ENCODE measurements at places on chromosomes 11 and 22.

- no peak for DNase-seq
Measured at GRCh38 chr11:44954051-44954906, 3.6 kb upstream of the TP53I11 start.

DNA sequence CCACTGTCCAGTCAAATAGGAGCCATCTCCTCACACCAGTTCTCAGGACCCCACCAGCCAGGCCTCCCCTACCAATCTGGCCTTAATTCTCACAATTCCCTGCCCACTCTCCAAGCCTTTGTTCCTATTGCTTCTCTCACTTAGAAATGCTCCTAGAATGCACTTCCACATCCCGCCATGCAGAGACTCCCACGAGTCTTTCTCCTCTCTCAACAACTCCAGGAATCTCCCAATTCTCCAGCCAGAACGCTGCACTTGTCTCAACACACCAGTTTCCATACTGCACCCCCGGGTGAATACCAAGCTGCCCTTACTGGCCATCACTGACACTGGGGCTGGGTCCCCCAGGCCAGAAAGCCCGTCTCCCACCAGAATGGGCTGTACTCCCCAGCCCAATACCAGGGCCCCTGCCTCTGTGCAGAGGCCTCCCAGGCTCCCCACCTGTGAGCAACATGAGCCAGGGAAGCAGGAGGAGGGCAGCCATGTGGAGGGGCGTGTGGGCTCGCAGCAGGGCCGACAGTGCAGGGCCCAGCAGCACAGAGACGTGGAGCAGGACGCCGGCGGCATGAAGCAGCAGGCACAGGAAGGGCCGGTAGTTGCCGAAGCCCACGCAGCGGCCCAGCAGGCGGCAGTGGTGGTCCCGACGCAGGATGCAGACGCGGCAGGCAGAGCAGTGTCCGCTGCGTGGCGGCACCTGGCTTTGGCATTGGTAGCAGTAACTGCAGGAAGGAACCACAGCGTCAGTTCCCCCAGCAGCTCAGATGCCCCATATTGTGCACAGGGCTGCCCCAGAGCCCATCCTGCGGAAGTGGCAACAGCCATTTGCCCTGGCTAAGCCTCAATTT, 2.4 kb downstream of the ZDHHC24 start:
- peak; percentile 81 for DNase-seq

DNA sequence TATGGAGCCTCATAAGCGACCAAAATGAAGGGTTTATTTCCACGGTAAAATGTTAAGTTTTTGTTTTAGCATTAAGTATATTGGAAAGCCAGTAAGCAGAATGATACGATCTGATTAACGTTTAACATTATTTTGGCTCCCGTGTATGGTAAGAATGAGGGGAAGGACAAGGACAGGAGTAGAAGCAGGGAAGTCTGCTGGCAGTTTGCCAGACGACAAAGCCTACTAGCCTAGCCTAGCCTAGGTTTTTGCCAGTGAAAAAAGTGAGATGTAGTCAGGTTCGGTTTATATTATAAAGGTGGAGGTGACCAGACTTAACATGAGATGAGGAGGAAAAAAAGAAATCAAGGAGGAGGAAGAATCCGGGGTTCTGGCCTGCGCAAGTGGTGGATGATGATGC, 78.9 kb upstream of the ARHGAP32 start:
- DNase-seq: no peak

DNA sequence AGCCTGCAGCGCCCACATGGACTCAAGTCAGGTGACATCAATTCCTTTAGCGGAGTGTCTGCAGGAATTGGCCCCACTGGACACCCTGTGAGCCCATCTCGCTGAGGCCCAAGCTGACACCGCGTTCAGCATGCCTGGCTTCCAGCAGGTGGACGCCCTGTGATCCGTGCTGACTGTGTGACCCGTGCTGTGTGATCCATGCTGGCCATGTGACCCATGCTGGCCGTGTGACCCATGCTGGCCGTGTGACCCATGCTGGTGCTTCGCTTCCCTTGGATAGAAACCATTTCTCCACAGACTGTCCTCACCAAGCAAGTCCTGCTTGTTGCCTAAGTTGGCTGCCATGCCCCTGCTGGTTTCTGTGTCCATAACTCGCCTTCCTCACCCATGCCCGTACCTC, 392.1 kb downstream of the BRD1 start:
- DNase-seq: no peak

DNA sequence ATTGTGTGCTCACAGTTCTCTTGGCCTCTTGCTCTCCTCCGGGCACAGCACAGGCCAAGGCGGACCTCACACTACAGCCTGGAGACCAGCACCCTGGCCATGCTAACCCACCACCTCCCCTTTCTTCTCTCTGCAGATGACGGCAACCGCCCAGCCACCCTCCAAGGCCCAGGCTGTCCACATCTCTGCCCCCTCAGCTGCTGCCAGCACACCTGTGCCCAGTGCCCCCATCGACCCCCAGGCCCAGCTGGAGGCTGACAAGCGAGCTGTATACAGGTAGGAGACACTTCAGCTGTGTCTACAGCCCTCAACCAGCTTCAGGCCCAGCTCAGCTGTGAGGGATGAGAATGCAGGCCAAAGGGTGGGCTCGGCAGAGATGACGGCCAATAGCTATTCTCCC, 128.4 kb downstream of the FEZ1 start:
- no peak for DNase-seq

DNA sequence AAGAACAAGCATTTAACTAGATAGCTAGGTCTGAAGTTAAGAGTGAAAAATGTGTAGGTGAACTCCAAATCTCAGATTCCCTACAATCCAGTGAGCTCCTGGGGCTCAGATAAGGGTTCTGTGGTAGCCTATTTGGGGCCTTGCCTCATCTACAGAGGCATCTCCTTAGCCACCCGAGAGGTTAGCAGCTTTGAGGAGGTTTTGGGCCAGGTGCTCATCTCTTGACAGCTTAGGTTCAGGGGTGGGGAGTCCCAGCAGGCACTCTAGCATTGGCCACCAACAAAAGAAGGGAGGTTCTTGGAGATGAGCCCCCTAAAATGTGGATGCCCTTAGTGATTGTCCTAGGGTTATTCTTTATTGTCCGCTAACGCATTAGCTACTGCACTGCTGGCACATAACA, 184.4 kb upstream of the B3GAT1 start:
- no peak for DNase-seq
